ENCODE measurements at places on chromosomes 5 and 9.

- DNase-seq, result no peak
Observed at GRCh38 chr5:67203701-67204074, 7.1 kb upstream of the CD180 start.

- DNase-seq, result no peak
Observed at GRCh38 chr5:168598639-168599038, 19.5 kb upstream of the PANK3 start.

GRCh38 chr5:73514418-73514817 is 16.2 kb downstream of the BTF3 start:
- no peak for DNase-seq

DNA sequence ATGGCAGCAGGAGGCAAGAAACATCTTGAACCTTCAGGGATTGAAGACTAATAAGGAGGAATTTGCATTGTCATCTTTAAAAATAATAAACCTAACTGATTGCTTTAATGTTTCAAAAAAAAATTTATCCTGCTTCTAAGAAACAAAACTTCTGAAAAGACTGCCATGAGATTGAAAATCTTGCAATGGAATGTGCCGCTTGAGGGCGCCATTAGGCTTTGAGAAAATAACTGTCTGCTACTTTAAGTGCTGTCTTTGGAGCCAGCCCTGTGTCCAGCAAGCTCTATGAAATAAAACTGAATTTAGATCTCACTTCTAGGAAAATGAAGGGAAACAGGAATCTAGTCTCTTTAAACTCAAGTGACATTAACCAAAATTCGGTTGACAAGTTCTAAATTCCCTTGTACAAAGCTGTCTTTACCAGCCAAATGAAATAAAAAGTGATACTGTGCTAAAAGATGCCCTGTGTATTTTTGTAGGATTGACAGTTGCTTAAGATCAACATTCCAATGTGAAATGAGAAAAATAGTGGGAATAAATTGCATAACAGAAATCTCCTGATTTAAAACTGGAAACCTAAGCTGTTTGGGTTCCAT is 79.4 kb downstream of the ESM1 start:
- DNase-seq, result no peak

GRCh38 chr9:129252937-129253802 is 75.1 kb upstream of the IER5L start:
- no peak for DNase-seq

GRCh38 chr5:95878417-95879323 is 56.1 kb upstream of the GLRX start:
- DNase-seq, result no peak

- DNase-seq, result no peak
Observed at GRCh38 chr9:74666625-74667316, 169.6 kb downstream of the RORB start.

GRCh38 chr9:90613502-90613901 is 29.1 kb downstream of the DIRAS2 start:
- no peak for DNase-seq

DNA sequence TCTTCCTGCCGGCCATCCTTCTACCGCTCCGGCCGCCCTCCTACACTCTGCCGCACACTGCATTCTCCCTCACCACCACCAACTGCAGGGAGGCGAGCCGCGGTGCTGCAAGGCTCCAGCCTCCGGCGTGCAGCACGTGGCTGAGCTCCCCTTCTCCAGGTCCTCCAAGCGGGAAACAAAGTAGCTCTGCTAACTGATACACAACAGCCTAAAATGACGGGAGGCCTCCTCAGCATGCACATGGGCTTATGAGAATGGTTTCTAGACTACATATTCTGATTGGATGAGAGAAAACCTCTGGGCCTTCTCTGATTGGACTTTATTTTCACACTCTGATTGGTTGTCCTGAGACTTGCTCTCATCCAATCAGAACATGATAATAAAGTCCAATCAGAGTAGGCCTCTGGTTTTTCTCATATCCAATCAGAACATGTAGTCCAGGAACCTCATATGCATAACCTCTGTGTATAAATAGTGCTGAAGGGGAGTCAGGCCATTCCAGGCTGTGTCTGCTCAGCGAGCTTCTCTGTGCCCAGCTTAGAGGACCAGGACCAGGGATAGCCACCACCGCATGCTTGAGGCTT is 27.0 kb upstream of the ZNF354B start:
- no peak for DNase-seq

DNA sequence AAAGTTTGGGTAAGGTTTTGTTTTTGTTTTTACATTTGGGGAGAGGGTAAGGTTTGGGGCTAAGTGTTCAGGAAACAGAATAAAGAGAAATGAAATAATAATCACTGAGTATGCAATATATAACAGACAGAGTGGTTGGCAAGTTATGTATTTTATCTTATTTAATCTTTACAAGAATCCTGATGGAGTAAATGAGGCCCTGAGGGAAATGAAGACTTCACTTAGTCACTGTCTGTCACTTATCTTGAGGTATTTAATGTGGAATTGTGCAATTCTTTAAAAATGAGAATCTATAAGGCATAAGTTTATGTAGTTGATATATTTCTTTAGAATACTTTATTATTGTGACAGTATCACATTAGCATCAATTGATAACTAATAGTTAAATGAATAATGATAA is 48.1 kb downstream of the TEK start:
- DNase-seq, result no peak

- peak; percentile 59 for DNase-seq
Observed at GRCh38 chr9:35756275-35757225, 2.5 kb upstream of the MSMP start.

- DNase-seq, result no peak
Observed at GRCh38 chr9:117414906-117415331, at the start of gene ASTN2. ASTN2 (minus strand) TSS chr9:117415057; CDS start chr9:117414938, 119 bp downstream.

GRCh38 chr5:126097876-126098275 is 325.3 kb upstream of the GRAMD2B start:
- DNase-seq, result no peak

DNA sequence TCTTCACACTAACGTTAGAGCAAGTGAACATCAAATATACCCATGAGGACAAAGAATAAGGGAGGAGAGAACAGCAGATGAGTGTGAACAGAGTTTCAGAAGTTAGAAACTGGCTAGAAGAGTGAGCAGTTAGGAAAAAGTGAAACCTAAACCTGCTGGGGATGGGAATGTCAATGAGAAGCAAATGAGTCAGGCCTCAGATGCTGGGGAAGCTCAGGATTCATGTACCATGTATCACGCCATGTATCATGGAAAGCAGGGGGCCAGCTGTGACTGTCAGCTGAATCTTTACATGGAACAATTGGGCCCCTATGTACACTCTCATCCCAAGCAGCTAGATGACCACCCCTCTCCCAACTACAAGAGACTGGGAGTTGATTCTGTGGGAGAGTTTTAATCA is 16.2 kb downstream of the GDF9 start:
- DNase-seq, result no peak

- DNase-seq, result no peak
Observed at GRCh38 chr5:138647261-138647788, 72.1 kb upstream of the HSPA9 start.

DNA sequence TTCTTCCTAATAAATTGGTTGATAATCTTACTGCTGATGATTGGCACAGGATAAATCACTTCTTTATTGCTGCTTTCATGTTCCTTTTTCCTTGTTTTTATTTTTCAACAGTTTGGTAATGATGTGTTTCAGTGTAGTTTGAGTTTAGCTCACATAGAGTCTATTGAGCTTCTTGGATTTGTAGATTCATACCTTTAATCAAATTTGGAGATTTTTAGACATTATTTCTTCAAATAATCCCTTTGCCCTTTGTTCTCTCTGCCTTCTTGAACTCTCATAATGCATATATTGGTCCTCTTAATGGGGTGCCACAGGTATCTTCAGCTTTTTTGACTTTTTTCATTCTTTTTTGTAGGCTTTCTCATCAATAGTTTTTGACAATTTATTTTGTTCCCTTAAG is 275.3 kb downstream of the TLE4 start:
- no peak for DNase-seq

GRCh38 chr9:136021171-136021871 is 60.1 kb upstream of the UBAC1 start:
- DNase-seq, result peak; percentile 45

GRCh38 chr5:169367861-169368260 is 66.9 kb upstream of the SLIT3 start:
- no peak for DNase-seq

DNA sequence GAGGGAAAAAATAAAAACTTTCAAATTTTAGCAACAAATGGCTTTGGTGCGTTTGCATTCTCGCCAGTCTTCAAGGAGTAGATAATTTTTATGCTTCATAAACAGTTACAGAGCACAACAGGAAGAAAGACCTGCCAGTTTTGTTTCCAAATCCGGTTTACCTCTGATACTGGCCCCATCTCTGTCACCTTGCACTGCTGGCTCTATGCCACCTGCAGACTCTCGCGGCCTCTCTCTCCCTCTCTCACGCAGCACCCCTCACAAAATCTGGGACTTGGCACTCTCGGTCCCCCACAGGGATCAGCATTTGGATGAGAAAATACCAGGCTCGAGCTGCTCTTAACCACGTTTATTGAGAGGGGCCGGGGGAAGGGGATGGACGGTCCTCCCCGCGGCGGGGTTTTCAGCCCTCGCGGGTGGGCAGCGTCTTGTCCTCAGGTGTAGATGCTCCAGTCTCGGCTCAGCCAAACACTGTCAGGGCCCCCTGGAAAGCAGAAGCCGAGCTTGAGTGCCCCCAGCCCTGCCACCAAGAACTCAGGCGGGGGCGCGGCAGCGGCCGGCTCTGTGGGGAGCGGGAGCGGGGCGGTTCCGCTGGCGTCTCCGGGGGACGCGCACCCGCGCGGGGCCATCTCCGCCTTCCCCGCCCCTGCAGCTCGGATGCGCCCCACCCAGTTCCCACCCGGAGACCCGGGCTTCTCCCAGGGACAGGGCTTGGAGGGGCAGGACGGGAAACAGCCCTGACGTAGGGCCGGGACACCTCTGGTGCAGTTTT is 1.3 kb downstream of the SCGB3A1 start:
- no peak for DNase-seq

GRCh38 chr9:133787754-133788025 is 49.5 kb upstream of the SARDH start:
- DNase-seq, result peak; percentile 6

DNA sequence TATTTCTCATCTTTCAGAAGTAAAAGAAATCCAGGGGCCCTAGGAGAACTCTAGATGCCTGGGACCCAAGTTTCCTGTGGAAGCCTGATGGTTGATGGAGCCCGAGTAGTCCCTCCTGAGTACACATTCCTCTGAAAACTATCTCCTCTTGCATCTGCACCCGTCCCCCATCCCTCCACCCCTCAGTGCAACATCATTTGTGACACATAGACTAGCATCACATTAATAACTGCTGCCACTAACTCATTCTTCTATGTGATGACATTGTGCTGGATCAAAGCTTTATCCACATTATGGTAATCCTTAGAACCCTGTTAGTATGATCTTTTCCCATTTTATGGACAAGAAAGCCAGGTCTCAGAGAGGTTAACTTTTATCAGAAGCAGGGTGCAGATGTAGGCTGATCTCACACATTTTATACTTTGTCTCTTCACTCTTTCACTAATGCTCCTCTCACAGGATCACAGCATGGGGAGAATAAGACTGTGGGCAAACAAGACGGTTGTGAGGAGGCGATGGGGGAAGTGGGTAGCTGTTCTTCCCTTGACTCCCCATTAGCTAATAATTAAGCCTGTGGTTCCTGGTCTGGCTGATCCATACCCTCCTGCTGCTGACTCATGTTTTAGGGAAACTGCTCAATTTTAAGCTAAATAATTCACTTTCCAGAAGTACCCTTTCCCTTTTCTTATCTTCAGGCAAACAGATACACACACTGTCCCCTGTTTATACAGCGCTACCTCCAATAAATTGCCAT is 3.9 kb upstream of the HK3 start:
- DNase-seq, result no peak

DNA sequence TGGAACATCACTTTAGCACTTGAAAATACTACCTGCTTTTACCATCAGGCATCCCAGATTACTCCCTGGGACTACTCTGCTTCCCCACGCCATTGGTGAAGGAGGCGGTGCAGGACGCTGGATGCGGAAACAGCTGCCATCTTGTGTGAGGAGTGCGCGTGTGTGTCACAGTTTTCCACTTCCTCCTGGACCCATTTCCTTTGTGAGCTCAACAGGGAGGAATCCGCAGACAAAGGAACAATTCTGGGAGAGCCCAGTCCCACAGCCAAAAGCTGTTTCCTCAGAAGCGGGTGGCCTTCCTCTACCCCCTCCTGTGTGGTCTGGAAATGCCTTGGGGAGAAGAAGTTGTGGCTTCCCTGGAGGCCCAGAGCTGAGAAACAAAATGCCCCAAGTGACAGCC is 16.8 kb downstream of the AFAP1L1 start:
- DNase-seq, result no peak

DNA sequence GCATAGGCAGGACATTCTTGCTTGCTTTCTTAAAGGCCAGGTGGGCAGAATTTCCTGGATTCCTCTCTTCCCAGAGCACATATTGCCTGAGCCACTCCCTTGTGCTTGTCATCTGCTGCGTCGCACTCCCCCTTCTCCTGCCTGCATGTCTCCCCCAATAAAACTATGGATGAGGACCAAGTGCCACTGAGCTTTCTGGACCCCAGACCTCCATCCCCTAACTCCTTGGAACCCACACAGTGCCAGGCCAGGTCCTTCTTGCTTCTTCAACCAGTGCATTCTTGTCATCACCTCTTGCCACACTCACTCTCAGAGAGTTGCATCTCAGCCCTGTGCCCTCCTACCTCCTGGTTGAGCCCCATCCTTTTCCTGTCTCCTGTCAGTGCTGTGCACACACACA is 157.9 kb upstream of the PANK3 start:
- DNase-seq, result no peak

DNA sequence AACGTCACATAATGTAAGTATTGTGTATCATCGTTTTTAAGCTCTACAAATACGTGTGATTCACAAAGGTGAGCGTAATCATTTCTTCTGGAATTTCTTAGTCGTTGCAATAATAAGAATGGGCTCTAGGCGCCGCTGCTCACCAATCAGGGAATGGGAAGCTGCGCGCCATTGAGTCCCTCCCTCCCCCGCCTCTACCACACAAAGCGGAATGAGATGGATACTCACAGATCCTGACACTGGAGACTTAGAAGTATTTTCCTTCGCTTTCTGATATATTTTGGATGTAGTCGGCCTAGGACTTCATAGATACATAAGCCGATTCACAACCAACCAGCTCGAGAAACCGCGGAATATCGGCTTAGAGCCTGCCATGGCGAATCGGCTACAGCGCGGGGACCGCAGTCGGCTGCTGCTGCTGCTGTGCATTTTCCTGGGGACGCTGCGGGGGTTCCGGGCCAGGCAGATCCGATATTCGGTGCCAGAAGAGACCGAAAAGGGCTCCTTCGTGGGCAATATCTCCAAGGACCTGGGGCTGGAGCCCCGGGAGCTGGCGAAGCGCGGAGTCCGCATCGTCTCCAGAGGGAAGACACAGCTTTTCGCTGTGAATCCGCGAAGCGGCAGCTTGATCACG is at the start of gene PCDHGA11:
PCDHGA11 (plus strand) TSS at position 197 of the 634 bp plus-strand sequence; CDS start at position 374, 177 bp downstream.
- DNase-seq, result peak; percentile 49

GRCh38 chr5:15785531-15785981 is 285.6 kb downstream of the FBXL7 start:
- DNase-seq, result no peak

GRCh38 chr5:96595300-96596090 is 66.7 kb upstream of the CAST start:
- peak; percentile 22 for DNase-seq

- peak; percentile 12 for DNase-seq
Observed at GRCh38 chr5:67002832-67003684, 193.5 kb downstream of the CD180 start.

GRCh38 chr9:105725370-105725769 is 31.0 kb downstream of the TMEM38B start:
- DNase-seq, result no peak

Measured in hematopoietic multipotent progenitor cell treated with erythropoietin and hydrocortisone succinate and interleukin-3 and kit ligand, for 15 days (in vitro differentiated cells).